ENCODE measurements at places on chromosomes 7 and 10. TPM values are rescaled to one million over a fixed set of nuclear protein-coding genes. Genes with fewer than 3 reads are reported as not detected.

DNA sequence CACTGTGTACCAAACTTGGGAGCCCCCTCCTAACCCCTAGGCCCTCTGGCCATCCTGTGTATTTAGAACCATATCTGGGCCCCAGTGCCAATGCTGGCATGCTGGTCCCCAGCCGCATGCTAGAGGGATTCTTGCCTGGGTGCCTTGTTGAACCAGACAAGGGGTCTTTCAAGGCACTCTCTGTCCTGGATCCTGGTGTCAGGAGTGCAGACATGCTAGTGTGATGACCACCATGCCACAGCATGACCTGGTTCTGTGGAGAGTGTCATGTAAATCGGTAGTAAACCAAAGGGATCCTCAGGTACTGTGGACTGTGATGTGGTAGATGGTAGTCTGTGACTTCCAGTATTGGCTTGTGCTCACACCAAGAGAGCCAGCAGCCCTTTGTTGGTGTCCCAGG is 222.2 kb upstream of the PODXL start:
- DNase-seq: no peak

MSMB gene
- total RNA-seq: not detected

- DNase-seq: no peak
Measured at GRCh38 chr7:154978017-154978416, 24.9 kb downstream of the PAXIP1 start.

THSD7A gene
- total RNA-seq: 5.7 TPM

PTPRE gene
- total RNA-seq: 4.6 TPM

DNA sequence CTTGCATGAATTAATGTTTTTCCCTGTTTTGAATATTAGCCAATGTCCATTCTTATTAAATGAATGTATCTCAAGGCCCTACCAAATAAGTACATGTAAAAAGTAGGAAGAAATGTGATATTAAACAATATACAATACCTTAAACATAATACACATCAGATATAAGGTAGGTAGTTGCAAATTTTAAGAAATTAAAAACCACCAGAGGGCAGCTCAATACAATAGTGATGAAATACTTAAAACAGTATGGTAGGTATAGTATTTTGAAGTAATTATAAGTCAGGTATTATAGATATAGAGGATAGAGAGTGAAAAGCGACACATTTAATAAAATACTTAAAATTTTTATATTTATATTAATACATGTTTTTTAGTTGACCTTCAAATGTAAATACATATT is 43.6 kb upstream of the CDK14 start:
- no peak for DNase-seq

VIPR2 gene
- total RNA-seq: 0.30 TPM

DNA sequence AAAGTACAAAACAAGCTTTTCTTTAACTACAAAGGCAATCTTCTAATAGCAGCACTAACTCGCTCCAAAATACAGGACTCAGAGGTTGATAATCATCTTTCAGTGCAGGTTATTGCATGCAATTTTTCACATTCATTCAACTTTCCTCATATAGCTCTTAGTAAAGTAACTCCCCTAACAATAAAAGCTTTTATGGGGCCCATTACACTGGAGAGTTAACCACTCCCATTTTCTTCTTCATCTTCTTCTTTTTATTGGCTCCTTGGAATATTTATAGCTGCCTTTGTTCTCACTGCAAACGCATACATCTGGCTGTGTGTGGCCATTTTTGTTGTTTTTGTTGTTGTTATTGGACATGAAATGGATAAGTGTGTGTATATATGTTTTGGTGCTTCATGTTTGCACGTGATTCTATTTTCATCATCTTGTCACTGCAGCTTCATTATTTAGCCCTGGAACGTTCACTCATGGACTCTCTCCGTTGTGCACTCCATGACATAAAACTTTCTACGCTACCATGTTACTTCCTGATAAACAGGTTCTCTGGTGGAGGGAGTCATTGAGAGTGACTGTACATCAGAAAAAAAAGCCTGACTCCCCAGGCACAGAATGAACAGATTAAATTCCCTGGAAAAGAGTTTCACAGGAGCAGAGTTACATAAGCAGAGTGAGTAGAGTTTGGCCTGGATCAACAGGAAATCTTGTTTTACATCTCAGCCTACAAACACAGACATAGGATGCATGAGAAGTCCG is 236.4 kb upstream of the SP4 start:
- DNase-seq: no peak

CYCS gene
- 351 TPM for total RNA-seq

GRCh38 chr7:91285696-91286355 is 21.6 kb downstream of the FZD1 start:
- no peak for DNase-seq

DNA sequence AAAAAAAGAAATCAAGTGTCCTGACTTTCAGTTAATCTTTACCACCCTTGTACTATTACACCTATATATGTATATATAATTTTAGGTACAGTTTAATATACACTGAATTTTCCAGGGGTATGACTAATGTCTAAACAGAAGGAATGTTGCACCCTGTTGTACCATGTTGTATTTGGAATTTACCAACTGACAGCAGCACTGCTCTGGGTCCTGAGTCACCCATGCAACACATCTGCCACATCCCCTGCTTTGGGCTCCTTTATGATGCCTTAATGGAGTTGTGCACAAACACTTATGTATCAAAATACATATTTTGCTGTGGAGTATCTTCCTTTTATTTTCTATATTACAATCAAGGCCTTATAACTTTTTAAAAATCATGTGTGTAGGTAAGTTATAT is 21.2 kb downstream of the YAE1 start:
- no peak for DNase-seq

GRCh38 chr10:19154375-19154774 is 105.8 kb downstream of the MALRD1 start:
- DNase-seq: no peak

DNA sequence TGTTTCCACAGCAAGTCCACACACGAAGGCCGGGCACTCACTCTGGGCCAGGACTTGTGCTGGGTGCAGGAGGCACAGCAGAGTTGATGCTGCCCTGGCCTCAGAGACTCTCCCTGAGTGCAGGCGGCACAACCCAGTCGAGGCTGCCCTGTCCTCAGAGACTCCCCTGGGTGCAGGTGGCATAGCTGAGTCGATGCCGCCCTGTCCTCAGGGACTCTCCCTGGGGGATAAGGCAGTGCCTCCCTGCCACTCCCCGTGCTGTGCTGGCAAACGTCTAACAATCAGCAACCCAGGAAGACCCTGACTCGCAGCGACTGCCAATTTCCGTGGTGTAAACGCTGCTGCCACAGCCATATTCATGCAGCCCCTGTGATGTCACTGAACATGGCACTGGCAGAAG is 93.1 kb downstream of the PDGFA start:
- DNase-seq: no peak

DNA sequence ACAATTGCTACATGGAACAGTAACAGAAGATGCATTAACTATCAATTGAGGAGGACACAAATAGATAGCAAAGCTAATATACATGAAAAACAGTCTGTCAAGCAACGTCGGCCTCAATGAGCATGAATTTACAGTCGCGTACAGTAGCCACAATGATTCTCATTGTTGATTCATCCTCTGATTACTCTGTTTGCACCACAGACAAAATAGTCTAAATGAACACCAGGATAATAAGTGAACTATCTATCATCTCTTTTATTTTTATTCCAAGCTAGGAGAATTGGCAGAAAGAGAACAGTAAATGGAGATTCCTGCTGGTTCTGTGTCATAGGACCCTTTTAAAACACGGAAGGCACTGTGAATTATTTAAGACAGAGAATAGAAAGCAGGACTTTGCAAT is 108.5 kb downstream of the EVX1 start:
- no peak for DNase-seq

PSD gene
- total RNA-seq: 0.32 TPM

DNA sequence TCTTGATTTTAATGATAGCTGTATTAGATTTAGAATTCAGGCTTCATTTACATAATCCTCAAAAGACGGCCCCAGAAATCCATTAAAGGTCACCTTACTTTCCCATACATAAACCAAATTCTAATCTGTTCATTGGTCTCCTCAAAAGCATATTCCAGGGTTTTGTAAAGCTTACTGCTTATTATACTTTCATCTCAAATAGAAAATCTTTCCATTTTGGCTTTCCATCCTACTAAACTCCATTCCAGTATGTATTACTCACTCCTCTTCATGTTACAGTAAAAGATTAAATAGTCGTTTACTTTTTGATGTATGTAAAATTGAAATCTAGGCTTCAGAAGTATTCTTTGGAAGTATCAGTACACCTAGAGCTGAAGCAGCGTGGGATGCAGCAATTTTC is 143.5 kb upstream of the LRRN3 start:
- DNase-seq: no peak

DNA sequence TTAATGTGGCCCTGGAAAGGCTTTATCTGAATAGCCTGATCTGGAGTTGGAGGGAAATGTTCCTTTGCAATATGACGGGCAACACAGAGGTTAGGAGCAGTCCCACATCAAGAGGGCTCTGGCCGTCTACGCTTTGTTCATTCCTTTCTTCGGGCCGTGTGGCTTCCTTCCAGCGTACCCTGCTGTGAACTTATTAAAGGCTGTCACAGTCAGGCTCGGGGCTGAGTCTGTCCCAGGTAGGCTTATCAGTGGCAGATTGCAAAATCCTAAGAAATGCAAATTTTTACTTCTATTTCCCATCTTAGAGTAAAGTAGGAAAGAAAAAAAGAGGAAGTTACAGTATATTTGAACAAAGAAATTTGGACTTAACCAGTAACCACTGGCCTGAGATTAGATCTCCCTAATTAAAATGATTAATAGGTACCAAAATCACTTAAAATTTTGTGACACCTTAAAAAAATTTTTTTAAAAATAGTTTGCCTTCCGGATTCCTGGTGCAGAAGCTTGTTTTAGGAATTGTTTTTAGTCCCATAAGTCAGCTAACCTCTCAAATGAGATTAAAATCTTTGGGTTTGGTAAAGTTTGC is 453.1 kb upstream of the MKI67 start:
- no peak for DNase-seq

DNA sequence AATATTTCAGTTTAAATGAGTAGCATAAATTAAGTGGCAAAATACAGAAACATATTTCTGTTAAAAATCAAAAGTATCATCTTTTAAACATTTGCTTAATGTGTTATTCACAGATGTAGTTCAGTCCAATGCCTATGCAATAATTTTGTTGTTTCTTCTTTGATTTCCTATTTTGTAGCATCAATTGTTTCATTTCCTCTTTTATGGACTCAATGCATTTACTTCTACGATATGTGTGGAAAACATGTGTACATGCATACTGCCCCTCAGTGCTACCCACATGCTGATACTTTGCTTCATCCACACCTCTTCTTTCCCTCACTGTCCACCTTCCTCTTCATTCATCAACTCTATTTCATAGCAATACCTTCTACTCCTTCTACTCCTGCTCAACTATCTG is 108.1 kb downstream of the PTN start:
- DNase-seq: no peak

DNA sequence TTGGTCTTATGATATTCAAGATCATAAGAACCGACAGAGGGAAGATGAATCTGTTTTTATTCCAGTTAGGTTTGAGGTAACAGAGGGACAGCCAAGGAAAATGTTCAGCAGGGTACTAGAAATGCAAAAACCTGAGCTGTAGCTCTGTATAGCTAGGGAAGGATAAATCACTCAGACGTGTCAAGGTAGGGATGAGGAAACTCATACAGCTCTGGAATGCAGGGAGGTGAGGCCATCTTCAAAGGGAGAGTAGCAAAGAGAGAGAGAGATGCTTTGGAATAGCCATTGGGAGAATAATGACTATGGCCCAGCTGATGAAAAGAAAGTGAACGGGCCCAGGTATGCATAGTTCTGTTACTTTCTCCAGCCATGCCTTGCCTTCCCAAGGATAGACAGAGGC is 77.8 kb downstream of the PAX2 start:
- no peak for DNase-seq

INMT gene
- not detected for total RNA-seq

- peak; percentile 82 for DNase-seq
Measured at GRCh38 chr7:44240983-44241510, 40.3 kb downstream of the YKT6 start.

GRCh38 chr7:6305330-6305729 is 32.9 kb upstream of the CYTH3 start:
- DNase-seq: no peak

- DNase-seq: no peak
Measured at GRCh38 chr10:112000466-112000865, 183.1 kb downstream of the GPAM start.

NPC1L1 gene
- 0.09 TPM for total RNA-seq

DNA sequence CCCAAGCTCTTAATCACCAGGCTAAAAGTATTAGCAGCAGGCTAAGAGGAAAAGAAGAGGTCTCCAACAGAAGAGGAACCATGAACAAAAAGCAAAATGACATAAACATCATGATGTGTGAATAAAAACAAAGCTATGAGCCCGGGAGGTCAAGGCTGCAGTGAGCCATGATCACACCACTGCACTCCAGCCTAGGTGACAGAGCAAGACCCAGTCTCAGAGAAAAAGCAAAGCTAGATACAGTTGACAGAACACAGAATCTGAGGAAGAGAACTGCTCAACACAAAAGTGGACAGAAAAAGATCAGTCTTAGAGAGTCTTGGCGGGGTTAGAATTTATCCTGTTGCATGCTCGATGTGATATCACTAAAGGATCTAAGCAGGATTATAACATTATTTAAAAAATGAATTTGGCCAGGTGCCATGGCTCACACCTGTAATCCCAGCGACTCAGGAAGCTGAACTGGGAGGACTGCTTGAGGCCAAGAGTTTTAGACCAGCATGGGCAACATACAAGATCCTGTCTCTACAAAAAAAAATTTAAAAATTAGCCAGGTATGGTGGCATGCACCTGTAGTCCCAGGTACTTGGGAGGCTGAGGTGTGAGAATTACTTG is 37.5 kb downstream of the NT5C2 start:
- DNase-seq: no peak

GRCh38 chr10:132411561-132412253 is 14.7 kb downstream of the PWWP2B start:
- DNase-seq: no peak

- DNase-seq: no peak
Measured at GRCh38 chr7:106755641-106756040, 94.7 kb upstream of the CCDC71L start.

- no peak for DNase-seq
Measured at GRCh38 chr10:120048391-120048790, 155.9 kb downstream of the SEC23IP start.

DNA sequence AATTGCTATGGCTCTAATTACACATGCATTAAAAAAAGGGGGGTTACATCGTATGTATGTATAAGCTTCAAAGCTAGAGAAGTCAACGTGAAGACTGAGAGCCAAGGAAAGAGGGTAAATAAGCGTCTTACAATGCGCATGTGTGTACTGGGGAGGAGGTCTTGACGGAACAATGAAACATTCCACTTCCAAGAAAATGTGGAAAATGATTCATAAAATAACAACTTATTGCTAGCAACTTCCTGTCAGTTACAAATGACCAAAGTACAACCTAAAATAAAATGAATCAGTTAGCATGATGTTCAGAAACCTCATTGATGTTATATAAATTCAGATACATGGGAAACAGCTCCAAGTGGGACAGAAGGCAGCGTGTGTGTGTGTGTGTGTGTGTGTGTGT is 104.1 kb upstream of the RHEB start:
- no peak for DNase-seq

GRCh38 chr7:151382079-151382885 is 27.6 kb downstream of the WDR86 start:
- no peak for DNase-seq

- no peak for DNase-seq
Measured at GRCh38 chr10:34223658-34224057, 591.4 kb downstream of the PARD3 start.

FAM24B gene
- 36.3 TPM for total RNA-seq

CHST3 gene
- 15.2 TPM for total RNA-seq

GRCh38 chr7:151306374-151306773 is 35.2 kb upstream of the NUB1 start:
- DNase-seq: no peak

TMEM184A gene
- total RNA-seq: 6.7 TPM

Measured in NCI-H460 (cell line).